ENCODE measurements at places on chromosomes 13 and 19.

DNA sequence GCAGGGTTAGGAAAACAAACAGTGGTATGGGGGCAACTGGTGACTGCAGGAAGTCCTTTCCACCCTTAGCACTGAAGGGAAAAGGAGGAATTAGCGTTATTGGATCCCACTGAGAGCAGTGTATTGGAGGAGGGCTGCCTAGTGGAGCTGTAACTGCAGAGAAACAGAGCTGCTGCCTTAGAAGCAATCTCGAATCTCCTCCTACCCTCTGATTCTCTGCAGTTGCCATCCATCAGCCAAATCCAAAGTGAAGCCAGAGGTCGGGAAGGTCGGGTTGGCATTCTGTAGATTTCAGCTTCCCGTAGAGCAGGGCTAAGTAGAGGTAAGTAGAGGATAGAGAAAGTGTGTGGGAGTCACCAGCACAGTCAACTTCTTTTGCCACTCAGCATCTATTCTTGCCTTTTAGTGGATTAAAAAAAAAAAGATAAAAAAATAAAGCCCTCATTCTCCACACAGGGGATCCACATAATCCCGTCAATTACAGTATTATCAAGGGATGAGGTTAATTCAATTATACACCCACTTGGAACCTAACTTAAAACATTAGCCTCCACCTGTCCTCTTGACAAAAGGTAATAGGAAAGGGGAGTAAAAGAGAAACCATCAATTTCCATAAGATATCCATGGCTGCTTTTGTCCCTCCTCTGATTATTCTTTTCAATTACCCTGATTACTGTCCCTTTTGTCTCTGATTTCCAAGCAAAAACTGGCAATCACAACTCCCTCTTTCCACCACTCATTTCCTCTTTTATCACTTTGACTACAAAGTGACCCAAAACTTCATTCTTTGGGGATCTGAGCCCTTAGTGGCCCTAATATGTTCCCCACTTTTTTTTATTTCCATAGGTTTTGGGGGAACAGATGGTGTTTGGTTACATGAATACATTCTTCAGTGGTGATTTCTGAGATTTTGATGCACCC, 234.7 kb downstream of the RBM26 start:
- DNase-seq = no peak

DNA sequence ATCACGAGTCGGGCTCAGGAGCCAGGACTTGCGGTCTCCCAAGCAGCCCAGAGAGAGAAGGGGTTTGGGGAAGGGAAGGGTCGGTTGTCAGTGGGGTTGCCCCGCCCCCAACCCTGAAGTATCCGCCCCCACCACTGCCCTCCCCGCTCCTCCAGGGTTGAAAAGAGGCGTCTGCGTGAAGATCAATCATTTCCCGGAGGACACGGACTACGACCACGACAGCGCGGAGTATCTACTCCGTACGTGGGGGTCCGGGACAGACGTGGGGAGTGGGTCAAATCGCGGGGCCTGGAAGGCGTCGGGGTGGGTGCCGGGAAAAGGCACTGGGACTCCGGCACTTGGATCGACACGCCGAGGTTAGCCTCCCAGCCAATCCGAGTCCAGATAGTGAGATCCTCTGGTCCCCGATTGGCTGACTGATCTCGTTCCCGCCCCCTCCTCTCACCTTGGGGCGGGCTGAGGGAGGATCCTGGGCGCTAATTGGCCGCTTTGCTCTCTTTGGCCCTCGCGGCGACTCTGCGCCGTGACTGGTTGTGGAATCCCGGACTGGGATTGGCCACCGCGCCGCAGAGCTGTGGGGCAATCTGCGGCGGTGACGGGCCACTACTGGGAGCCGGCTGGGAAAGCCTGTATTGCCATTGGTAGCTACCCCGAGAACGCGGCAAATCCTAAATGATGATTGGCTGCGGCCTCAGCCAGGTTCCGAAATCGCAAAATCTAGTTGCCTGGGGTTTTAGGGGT, 13.3 kb upstream of the CACNG6 start:
- peak; percentile 74 for DNase-seq

GRCh38 chr19:34135054-34135800, 37.1 kb upstream of the LSM14A start:
- no peak for DNase-seq

DNA sequence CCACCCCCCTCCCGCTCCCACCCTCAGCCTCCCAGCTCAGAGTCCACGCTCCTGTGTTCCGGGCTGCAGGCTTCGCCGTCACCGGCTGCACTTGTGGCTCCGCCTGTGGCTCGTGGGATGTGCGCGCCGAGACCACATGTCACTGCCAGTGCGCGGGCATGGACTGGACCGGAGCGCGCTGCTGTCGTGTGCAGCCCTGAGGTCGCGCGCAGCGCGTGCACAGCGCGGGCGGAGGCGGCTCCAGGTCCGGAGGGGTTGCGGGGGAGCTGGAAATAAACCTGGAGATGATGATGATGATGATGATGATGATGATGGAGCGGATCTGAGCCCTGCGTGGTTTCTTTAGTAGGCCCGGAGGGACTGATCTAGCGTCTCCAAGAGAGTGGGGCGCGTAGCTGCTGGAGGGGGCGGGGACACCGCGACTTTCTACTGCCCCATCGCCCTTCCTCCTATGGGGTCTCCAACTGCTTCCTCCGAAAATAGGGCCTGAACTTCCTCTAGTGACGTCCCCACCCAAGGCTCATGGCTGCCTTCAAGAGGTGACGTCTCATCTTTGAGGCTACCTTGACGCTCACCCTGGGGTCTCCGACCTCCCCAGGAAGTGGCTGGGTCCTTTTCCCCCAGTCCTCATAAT, 1.4 kb downstream of the RETN start:
- no peak for DNase-seq

GRCh38 chr13:21742096-21742495, 71.2 kb downstream of the FGF9 start:
- no peak for DNase-seq

DNA sequence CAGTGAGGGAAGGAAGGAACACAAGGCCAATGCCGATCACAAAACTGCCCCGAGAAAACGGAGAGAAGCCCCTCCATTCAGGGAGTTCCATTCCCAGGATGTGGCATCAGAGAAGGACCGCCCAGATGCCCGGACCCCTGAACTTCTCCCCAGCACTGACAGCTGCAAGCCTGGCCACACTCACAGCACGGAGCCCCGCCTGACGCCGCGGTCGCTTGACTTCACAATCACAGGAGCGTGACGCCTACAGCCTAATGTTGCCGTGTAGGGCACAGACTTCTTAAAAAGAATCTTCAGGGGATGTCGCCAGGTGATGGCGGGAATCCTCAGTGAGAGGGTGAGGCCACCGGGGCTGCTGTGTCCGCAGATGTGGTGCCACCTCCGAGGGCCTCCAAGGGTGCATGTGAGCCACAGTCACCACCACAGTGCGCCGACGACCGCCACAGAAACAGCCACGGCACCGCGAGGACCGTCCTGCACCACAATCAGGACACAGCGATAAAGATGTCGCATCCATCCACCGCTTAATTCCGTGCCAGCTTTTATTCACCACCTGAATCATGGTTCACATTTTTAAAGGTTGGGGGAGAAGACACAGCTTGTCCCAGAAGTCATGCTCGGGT, 77.2 kb downstream of the SPACA7 start:
- no peak for DNase-seq

GRCh38 chr19:7916103-7916954, 1.7 kb downstream of the TGFBR3L start:
- DNase-seq = peak; percentile 63

- no peak for DNase-seq
These were observed 2.4 kb upstream of the NFIC start for GRCh38 chr19:3363841-3364500.

DNA sequence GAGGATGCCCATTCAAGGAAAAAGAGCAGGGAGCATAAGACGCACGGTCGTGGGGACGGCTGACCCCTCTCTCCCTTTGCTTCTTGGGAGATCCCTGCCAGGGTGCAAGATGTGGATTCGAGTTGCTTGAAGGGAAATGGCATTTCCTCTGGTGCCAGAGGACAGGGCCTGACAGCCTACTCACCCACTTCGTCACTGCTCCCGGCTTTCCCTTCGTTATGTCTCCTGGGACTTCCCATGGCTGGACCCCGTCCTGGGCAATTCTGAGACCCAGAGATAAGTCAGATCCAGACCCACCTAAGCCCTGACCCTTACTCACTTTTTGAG, 1.2 kb downstream of the TBC1D17 start:
- DNase-seq = no peak

GRCh38 chr19:33150852-33151518, 19.1 kb downstream of the WDR88 start:
- no peak for DNase-seq

DNA sequence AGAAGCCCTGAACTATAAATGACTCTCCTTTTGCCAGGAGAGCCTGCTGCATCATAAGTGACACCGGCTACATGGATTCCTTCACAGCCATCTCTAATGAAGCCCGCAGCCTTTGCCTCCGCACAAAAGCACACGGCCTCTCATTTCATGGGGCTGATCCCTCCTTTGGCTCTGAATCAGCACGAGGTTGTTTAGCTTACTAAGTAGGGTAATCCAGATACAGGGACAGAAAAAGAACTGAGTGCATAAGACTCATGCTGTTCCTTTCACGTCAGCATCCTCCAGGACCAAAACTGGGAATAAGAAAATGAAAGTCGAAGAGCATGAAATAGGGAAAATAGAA, 136.3 kb downstream of the DCT start:
- DNase-seq = no peak

GRCh38 chr19:38304866-38305429, 897 bp downstream of the C19orf33 start:
- DNase-seq = no peak

DNA sequence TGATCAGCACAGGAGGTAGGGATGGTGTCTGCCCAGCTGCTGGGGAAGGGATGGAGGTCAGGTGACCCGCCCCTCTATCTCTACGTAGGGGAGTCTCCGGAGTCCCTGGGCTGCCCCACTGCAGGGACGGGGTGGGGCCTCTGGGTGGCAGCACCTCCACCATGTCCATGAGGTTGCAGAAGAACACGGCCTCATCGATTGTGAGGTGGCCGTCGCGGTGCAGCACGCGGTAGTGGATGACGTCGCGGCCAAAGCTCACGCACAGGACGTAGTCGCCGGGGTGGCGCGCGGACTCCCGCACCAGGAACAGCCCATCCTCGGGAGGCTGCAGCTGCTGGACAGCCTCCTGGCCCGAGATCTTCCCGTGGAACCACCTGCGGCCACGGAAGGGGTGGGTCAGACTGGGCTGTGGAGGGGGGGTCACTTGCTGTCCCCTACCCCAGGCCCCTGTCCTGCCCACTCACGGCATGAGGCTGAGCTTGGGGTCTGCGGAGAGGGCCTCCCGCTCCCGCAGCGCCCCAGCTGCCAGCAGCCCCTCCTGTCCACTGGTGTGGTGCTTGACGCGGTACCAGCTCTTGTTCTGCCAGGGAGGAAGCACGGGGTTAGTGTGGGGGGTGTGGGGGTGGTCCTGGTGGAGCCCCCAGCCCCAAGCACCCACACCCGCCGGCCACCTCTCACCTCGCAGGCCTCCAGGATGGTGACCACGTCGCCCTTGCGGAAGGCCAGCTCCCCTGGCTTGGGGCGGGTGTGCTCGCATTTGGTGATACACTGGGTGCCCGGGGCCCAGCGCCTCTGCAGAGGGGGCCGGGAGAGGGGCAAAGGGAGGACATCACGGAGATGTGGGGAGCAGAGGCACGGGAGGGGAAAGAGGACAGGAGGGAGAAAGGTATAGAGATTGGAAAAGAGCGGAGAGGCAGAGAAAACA, 2.3 kb downstream of the MATK start:
- DNase-seq = peak; percentile 61

DNA sequence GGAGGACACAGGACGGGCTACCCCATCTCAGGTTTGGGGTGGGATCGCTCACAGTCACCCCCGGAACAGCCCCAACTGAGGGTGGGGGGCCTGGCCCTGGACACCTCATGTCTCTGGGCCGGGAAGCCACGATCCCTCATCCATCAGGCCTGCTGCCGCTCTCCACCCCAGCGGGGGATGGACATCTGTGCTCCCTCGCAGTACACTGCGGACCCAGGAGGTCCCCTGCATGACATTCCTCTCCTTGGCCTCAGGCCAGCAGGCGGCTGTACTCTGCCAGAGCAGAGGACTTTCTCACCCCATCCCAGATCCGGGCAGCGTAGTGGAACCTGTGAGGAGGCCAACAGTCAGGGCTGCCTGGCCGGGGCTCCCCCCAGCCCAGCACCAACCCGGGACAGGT, 15.5 kb downstream of the IRGC start:
- DNase-seq = no peak

- peak; percentile 87 for DNase-seq
These were observed 28.1 kb downstream of the GPX4 start for GRCh38 chr19:1131718-1132551.

- no peak for DNase-seq
These were observed 32.4 kb downstream of the OLFM4 start for GRCh38 chr13:53060840-53061490.

- no peak for DNase-seq
These were observed 3.8 kb downstream of the ZIC2 start for GRCh38 chr13:99985241-99985874.

GRCh38 chr19:53471916-53472315, 4.4 kb downstream of the ZNF813 start:
- no peak for DNase-seq

GRCh38 chr19:34181111-34181864, 9.0 kb downstream of the LSM14A start:
- DNase-seq = no peak

DNA sequence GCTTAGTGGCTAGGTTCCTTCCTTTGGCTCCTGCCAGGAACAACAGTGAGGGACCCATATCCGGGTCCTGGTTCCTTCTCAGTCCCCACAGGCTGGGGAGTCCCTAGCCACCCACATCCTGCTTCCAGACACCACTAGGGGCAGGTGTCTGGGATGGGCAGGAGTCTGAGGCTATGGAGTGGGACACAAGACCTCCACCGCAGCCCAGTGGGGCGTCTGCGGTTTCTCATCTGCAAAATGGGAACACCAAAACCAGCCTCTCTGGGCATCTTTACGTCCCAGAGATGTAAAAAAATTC, 879 bp upstream of the FCGBP start:
- no peak for DNase-seq

DNA sequence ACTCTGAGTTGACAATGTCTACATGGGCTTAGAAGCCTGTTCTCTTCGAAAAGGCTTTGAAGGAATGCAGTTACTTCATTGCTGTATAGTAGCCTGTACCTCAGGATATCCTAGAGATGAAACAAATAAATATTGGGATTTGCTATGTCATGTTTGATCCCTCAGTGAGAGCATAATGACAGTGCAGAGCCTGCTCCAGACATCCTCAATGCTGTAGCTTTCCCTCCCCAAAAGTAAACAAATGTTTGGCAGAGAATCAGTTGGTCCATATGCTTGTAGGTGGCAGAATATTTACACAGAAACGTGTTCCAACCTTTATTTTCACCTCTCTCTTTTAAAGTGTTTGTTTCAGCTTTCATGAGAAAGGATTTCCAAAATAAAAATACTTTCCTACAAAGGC, 515.3 kb upstream of the SGCG start:
- no peak for DNase-seq

DNA sequence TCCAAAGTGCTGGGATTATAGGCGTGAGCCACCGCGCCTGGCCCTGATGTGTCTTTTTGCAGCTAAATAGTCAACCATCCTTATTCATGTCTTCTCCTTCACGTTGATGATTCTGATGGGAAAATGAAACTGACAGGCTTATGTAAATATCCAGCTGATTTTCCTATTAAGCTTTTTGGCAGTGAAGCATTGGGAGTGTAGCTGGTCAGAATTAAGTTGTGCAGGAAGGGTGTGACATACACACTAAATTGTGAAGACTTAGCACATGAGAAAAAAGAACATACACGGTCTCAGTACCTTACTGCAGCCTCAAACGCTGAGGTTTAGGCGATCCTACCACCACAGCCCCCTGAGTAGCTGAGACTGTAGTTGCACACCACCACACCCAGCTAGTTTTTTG, 50.5 kb upstream of the USE1 start:
- DNase-seq = no peak

- no peak for DNase-seq
These were observed 173.5 kb downstream of the KCNRG start for GRCh38 chr13:50188696-50189095.

GRCh38 chr19:10812902-10813404, 23.1 kb downstream of the TMED1 start:
- DNase-seq = peak; percentile 28

Measured in CD4-positive, alpha-beta T cell treated with Interleukin-1 beta for 1 hour (primary cell).